Stimulated activated CD4-positive, alpha-beta T cell treated with anti-CD3 and anti-CD28 coated beads, Interleukin-15, amount 100 ng/mL, for 1 hour (primary cell): ENCODE measurements at places on chromosomes 2 and 18.

GRCh38 chr18:2411381-2411960 is 159.8 kb downstream of the METTL4 start:
- no peak for DNase-seq

DNA sequence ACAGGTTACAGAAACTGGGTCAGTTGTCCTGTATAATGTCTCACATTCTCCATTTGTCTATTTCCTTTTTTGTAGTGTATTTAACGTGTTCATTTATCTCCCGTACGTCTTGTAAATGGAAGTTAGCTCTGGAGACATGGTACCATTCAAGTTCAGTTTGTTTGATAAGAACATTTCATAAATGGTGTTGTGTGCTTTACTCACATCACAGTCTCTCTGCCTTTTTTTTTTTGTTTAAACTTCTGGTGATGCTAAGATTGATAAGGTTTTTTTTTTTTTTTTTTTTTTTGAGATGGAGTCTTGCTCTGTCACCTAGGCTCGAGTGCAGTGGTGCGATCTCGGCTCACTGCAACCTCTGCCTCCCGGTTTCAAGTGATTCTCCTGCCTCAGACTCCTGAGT is 41.7 kb downstream of the UBR3 start:
- DNase-seq = no peak

DNA sequence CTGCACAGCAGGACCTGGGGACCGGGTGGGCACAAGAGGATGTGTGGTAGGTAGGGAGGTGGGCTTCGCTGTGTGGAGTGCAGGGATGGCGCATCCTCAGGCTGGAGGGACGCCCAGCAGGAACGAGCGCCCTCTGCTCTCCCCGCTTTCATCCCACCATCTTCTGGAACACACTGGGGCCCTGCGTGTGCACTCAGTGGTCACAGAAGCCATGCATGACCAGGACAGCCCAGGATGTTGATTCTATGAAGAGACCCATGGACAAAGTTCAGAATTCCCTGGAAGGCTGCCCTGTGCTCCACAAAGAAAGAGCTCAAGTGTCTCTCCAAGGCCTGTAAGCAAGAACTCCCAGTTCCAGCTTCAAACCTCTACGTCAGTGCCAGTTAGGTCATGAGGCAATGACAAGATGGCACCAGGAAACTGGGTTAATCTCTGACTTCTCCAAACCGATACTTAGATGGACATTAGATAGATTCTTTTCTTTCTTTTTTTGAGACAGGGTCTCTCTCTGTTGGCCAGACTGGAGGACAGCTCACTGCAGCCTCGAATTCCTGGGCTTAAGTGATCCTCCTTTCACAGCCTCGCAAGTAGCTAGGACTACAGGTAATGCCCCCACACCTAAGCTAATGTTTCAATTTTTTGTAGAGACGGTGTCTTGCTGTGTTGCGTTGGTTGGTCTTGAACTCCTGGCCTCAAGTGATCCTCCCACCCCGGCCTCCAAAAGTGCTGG is 3.4 kb downstream of the SLC66A2 start:
- no peak for DNase-seq

- no peak for DNase-seq
Observed at GRCh38 chr2:18435426-18436037, 124.9 kb downstream of the RDH14 start.

DNA sequence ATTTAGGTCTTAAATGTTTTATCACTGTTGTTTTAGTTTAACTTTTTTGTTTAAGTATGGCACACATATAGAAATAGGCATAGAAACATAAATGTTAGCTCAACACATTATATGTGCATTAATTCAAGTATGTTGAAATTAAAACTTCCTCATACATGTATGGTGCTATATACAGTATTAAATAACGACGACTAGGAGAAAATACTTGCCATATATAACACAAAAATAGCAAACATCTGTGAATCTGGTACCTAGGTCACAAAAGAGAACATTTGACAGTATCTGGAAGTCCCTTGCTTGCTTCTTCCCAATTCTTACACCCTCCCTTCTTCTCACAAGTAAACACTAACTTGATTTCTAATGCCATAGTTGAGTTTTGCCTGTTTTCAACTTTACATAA is 38.4 kb downstream of the ZNF638 start:
- no peak for DNase-seq

DNA sequence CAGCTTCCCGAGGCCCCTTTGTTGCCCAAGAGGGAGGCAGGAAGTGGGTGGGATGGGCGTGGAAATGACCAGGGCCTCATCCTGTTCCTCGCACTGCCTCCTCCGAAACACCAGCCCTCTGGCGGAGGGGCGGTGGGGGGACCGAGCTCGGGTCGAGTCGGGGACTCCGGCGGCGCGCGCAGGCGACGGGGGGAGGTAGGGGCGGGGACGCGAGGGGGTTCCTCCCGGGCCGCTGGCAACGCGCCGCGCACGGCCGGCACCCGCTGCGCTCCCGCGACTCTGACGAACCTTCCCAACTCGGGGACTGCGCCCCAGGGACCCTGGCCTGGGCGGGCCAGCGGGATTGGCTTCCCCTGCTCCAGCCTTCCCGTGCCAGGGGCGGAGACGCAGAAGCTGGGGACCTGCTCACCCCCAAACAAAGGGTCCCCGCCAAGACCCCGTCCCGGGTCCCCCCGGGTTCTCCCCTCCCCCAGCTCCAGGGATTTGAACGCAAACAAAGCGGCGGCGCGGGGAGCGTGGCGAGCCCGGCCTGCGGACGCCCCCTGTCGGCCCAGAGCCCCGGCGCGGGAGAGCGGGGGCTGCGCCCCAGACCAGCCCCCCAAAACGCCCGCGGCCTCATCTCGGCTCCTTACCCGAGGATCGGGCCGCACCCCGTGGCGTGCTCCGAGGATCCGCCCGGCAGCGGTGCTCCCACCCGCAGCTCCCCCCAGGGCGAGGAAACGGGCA is 1.2 kb downstream of the SEMA4C start:
- no peak for DNase-seq

- DNase-seq = no peak
Observed at GRCh38 chr18:50695431-50696176, 124.2 kb downstream of the MRO start.

- DNase-seq = no peak
Observed at GRCh38 chr18:40365526-40365925, 1589.5 kb upstream of the PIK3C3 start.

- no peak for DNase-seq
Observed at GRCh38 chr18:50422286-50422898, 47.5 kb downstream of the SKA1 start.

GRCh38 chr2:158134055-158134454 is 32.4 kb downstream of the UPP2 start:
- no peak for DNase-seq

GRCh38 chr2:232870018-232870765 is at the start of gene SNORC:
SNORC (plus strand) TSS chr2:232870264; CDS start chr2:232870342, 78 bp downstream.
- DNase-seq = no peak

DNA sequence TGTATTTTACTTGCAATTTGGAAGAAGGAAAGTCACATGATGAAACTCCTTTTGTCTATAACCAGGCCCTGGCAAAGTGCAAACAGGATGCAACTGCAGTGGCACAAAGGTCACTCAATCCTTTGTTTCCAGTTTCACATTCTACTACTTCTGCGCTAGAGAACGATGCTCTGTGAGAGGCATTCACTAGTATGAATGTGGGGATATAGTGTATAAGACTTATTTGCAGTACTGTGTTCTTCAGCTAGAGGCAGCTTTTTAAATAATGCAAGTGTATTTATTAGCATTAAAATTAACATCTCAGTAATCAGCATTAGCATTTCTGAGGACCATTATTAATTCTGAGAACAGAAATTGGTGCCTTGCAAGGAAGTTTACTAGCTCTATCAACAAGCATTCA is 68.9 kb downstream of the PRPF40A start:
- DNase-seq = no peak

DNA sequence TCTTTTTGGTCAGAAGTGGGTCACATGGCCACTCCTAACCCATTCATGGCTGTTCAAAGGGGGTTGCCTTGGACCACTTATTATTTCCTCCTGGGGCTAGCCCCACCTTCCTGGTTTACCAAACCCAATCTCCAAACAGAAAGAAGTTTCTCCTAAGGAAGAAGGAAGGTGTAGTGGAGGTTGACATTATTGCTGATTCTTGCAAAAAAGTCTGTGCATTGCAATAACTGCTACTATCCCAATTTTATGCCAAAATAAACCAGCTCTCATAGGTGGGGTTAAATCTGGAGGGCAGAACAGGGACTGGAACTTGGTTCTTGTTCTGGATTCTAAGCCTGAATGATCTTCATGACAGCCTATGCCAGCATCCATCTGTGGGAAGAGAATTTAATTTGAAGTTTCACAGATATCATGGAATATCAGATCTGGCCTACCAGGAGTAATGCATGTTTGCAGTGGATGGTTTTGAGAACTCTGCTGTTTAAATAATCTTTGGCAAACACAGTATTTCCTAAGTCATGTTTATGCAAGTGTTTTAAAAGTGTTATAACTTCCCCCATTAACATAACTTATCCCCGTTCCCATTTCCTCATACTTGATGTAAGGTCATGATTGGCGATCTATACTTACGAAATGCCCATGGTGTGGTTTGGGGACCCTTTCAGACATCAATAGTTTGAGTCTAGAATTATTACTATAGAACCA is 11.9 kb downstream of the ANXA4 start:
- no peak for DNase-seq

DNA sequence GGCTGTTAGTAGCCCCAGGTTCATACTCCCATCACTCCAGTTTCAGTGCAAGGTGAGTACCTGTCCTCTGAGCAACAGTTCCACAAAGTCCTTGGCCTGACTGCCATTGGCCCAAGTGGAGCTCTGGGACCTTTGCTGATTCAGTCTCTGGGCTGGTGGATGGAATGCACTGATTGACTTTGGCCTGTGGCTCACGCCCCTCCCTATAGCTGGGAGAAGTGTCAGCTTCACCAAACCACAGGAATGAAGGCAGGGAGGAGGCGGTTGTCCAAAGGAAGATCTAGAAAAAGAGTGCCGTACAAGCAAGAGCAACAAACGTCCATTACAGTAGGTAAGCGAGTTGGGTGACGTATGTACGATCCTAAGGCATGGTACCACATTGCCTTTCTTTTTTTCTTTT is 34.0 kb downstream of the QPCT start:
- DNase-seq = no peak

DNA sequence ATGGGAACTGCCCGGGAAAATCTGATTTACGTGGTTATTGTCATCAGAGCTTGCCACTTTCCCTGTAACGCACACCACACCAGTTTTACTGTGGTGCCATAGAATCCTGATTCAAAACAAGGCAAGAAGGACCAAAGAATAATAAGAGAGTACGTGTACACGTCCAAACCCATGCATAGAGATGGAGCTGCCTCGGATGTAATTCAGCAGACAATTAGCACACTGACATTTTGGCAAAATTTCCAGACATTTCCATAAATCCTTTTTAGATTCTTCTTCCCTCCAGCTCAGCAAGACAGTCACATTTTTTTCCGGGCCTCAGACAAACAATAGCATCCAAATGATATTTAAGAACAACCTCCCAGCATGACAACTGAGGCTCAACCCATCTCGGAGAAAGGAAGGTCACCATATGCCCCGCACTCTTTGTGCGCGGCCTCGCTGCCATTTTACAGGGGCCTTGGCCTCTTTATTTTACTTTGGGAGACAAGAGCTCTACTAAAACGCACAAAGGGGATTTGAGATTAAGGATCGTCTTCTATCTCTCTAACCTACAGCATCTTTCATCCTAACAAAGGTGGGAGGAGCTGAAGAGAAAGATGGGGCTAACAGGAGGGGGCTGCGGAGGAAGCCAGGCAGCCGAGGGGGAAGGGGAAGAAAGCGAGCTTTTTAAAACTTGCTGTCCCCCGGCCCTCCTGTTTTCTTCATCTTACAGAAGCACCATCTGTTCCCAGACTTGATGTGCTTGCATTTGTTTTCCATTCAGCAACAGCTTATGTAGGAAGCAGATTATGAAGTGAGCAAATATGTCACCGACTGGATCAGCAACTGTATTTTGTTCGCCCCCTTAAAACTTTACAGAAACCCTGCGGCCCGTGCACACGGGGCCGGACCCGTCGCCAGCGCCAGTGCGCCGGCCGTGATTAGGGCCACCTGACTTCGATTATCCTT is 61.0 kb downstream of the CDCA7 start:
- no peak for DNase-seq

GRCh38 chr2:73614997-73615396 is 27.2 kb downstream of the NAT8 start:
- DNase-seq = no peak

DNA sequence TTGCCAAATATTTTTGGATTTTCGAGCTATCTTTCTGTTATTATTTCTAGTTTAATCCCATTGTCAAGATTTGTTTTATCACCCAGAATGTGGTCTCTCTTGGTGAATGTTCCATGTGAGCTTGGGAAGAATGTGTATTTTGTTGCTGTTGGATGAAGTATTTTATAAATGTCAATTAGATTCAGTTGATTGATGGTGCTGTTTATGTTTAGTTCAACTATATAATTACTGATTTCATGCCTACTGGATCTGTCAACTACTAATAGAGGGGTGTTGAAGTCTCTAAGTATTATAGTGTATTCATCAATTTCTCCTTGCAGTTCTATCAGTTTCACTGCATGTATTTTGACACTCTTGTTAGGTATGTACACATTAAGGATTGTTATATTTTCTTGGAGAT is 34.7 kb upstream of the RMND5A start:
- DNase-seq = no peak

DNA sequence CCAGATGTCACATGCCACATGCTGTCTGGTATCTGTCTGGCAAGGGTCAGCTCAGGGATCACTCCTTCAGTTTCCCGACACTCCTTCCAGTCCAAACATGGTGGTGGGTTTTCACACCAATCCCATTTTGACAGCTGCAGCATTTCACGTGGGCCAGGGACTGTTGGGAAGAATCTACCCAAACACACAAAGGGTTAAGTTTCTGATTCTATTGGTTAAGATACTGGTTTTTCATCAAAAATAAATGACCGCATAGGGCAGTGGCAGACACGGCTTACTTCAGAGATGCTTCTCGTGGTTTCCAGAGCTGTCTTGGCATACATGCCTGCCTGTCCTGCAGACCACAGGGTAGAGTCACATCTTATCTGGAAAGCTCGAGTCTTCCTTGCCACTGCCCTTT is 79.7 kb downstream of the PSMG2 start:
- no peak for DNase-seq

DNA sequence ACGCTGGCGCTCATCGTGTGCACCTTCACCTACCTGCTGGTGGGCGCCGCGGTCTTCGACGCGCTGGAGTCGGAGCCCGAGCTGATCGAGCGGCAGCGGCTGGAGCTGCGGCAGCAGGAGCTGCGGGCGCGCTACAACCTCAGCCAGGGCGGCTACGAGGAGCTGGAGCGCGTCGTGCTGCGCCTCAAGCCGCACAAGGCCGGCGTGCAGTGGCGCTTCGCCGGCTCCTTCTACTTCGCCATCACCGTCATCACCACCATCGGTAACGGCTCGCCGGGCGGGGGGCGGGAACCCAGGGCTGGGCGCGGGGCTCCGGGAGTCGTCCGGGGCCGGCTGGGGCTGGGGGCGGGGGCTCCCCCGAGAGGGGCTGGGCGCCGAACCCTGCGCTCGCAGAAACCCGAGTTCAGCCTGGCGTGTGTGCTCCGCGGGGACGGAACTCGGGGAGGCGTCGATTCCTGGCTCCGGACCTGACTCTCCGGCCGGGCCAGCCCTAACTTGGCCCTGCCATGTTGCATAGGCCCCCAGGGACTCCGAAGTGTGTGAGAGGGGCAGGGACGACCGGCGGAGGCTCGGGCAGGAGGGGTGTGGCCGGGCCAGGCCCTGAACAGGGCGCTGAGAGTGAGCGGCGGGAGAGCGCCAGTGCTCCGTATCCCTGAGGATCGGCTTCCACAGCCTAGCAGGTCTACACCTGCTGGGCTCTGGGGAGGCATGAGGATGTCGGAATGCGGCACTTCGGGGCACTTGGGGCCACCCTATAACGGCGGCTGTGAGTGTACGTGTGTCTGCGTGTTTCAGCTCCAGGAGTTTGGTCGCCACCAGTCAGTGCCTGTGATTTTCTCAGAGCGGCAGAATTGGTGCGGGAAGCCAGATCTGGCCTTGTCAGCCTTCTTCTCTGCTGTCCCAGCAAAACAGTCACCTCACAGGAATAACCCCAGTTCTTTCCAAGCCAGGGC is 651 bp downstream of the KCNK3 start:
- DNase-seq = no peak
